GM23248 (cell line): ENCODE measurements at places on chromosomes 1 and 21.

DNA sequence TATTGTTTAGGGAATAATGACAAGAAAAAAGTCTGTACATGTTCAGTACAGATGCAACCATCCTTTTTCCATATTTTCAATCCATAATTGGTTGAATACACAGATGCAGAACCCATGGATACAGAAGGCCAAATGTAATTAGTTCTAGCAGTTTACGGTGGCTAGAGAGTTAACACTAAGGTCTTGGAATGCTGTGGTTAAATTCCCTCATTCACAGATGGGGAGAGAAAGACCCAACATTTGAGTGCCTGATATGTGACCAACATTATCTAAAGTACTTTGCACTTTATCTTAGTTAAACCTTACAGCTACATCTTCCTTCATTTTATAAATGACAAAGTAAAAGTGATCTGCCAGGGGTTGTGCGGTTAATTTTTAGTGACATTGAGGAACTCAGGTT is 5.3 kb downstream of the SCMH1 start:
- no peak for DNase-seq

- no peak for DNase-seq
These were observed 507.6 kb downstream of the NEGR1 start for GRCh38 chr1:71774705-71775104.

GRCh38 chr1:50447961-50448360 is 24.7 kb upstream of the DMRTA2 start:
- peak; percentile 38 for DNase-seq

DNA sequence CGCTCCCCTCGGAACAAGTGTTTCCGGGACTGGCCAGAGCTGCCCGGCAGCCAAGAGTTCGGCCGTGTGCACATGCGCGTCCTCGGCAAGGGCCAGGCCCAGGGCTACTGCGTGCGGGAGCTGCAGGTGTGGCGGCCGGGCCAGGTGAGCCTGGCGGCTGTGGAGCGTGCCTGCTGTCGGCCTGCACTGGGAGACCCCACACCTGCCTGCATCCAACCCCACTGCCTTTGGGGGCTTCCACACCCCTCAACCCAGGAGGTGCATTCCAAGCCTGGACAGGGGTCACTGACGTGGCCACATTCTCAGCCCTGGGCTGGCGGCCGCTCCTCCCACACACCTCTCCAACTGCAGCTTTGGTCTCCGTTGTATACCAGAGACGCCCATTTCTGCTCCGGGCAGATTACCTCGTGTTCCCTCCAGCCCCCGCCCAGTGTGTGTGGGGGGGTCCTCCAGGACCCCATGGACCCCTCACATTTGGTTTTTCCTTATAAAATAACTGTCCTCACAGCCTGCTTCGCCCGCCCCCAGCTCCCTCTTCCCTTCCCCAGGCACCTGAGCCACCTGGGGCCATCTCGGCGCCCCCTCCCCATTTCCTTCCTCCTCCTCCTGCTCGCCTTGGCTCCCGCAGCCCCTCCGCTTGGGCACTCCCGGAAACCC is 6.1 kb downstream of the RNF223 start:
- DNase-seq: no peak

- no peak for DNase-seq
These were observed 113.5 kb downstream of the PROX1 start for GRCh38 chr1:214101246-214101645.

DNA sequence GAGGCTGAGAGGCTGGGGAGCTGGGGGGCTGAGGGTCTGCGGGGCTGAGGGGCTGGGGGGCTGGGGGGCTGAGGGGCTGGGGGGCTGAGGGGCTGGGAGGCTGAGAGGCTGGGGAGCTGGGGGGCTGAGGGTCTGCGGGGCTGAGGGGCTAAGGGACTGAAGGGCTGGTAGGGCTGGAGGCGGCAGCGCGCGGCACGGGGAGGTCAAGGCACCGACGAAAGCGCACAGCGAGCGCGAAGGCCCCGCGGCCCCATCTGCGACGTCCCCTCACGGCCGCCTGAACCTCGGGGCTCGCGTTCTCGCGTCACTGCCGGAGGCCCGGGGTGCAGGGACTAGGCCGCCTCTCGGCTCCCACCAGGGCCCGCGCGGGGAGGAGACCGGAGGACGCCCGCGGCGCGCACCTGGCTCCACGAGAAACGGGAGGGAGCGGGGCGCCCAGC is 356 bp downstream of the INTS11 start:
- DNase-seq: no peak

DNA sequence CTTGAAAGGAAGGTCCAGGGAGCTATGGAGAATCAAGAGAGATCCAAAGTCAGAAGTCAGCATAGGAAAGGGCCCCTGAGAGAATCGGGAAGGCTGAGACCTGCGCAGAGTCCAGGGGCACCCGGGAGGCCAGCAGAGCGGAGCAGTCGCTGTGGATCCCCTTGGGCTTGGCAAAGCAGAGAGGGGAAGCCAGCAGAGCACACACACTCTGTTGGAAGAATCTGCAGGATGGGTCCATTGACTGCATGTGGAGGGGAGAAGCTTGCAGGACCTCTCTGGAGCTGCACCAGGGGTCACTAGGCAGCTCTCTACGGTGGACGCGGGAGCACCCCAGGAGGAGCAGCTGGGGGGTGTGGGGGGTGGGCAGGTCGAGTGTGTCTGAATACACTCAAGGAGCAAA is 6.4 kb downstream of the RIPK4 start:
- DNase-seq: no peak

GRCh38 chr1:65281846-65282245 is 27.5 kb upstream of the DNAJC6 start:
- no peak for DNase-seq

DNA sequence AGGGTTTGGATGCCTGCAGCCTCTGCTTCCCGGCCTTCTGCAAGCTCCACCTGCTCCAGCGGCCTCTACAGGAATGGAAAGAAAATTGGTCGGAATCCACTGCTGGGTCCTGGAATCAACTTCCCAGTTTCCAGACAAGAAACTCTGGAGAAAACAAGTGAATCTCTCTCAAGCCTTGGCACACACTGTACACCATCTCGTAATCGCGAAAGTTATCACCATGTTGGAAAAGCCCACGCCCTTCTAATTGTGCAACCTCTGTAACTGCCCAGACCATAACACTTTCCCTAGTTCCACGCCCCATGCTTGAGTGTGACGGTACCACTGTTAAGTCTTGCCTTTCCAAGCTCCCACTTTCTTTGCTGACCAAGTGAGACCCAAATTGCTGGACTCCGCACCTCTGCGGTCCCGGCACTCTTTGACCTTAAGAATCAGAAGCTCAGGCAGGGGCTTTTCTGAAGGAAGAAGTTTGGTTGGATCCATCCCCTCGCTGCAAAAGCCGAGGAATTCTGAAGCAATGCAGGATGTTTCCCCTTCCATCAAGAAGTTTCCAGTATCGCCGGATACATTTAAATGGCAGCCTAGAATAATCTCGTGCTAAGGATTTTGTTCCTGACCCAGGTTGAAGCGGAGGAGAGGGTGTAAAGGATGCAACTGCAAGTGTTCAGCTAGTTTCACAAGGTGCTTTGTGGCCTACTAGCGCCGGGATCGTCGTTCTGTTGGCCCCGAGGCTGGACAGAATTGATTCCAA is 6.2 kb downstream of the NR5A2 start:
- no peak for DNase-seq

GRCh38 chr1:165856606-165857005 is 29.2 kb downstream of the UCK2 start:
- no peak for DNase-seq

GRCh38 chr1:230308039-230308438 is 118.1 kb downstream of the PGBD5 start:
- peak; percentile 81 for DNase-seq

DNA sequence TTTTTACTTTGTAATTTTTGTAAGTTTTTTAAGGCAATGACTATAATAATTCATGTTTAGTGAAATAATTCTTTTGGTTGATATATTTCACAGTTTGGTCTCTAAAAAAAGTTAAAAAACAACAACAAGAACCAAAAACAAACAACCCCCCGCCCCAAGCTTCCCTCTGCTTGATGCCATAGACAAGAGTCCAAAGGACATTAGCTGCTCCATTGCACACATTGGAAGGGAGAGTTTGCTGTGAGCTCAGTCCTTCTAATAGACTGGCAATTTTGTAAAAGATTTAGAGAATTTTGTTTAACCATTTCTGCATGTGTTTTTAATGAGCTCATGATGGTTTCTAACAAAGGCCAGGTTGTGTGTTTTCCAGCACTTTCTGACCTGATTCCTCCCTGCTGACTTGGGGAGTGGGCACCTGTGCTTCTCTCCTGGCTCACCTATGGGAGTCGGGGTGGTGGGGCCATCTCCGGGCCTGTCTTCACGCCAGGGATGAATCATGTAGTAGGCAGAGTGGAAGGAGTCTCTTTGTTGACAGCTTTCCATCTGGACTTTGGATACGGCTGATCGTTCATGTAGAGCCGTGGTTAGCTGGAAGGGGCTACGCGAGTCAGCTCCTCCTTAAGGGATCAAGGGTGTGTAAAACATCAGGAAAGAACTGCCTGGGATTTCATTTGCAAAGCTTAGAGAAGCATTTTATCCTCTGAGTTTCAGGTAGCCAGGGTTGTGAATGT is 14.1 kb downstream of the ZBTB18 start:
- DNase-seq: peak; percentile 2

GRCh38 chr1:39047374-39048229 is 21.5 kb downstream of the NDUFS5 start:
- DNase-seq: peak; percentile 96

GRCh38 chr1:212012034-212012740 is 23.2 kb downstream of the INTS7 start:
- DNase-seq: peak; percentile 80

GRCh38 chr1:39656391-39656790 is 15.5 kb downstream of the NT5C1A start:
- DNase-seq: no peak

DNA sequence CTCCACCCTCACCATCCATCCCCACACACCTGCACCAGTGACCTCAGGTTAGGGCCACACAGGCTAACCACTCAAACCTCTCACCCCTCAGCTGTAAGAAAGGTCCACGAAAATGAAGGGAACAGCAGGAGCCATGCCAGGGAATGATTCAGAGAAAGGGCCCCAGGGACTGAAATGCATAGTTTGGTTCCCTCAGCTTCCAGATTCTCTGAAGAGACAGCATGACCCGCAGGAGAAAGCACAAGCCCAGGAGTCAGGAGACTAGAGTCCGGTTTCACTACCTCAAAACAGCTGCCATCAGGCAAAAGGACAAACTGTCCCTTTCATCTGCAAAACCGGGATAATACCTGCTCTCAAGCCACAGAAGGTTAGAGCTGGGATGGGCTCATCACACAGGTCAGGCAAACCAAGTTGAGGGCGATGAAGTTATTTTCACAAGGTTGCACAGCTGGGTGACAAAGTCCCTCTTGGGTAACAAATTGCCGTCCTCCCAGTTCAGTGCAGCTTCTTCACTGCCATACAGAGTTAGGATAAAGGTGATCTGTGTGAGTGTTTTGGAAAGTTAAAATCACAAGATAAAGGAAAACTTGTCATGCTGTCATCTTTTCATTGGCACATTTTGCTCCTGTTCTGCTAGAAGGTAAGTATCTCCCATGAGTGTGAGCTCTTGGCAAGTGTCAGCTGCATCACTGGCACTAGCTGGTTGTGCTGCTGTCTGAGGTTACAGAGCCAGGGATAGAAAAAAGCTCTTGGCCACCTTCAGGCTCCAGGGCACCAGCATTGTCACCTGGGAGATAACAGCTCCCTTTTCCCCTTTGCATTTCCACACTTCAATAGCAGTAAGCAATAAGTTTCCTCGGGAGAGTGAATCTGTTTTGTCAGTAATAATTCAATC is 120.4 kb downstream of the KCNH1 start:
- DNase-seq: peak; percentile 26

GRCh38 chr1:203797948-203798655 is 2.7 kb downstream of the ZBED6 start:
- DNase-seq: peak; percentile 40

DNA sequence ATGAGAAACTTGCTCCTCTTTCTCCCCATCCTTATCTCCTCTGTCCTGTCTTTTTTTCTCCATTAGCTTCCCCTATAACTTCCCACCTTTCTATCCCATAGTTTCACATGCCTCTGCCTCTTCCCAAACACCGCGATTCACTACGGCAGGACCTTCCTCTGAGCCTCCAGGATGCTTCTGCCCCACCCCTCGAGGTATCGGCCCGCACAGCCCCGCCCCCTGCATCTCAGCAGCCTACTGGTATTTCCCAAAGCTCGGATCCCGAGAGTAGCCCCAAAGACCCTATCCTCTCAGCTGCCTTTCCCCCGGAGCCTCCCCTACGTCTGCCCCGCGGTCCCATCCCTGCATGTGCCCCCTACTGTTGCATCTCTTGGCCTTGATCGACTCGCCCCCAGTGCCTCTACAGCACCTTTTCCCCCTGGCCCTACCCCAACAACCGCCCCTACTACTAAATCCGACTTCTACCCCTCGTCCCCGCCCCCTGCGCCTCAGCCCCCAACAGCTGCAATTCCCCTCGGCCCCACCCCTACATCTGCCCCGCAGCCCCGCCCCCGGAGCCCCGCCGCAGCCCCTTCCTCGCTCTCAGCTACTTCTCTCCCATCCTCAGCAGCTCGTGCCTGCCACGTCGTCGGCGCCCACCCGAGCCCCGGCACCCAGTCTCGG is 512 bp downstream of the PIAS3 start:
- DNase-seq: peak; percentile 81

DNA sequence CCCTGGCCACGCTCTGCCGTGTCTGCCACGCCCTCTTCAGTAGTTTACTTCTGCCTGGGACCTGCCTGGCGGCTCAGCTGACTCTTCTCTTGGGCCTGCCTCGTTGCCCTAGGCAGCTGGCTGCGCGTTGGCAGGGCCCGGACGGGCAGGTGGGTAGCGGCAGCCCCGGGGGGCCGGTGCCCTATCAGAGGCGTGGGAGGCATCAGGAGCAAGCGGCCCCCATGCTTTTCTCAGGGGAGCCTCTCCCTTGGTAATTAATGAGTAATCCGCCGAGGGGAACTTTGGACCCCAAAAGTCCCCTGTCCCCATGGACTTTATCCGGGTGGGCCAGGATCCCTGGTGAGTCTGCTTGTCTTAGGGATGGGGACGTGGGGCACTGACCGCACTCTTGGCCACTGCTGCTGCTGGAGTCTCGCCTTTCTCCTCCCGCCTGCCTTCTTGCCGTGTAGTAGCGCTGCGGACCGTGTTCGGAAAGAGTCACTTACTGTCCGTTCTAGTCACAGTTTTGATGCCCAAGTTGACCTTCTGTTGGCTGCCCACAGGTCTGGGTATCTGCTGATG is 22.7 kb downstream of the SKI start:
- DNase-seq: no peak

DNA sequence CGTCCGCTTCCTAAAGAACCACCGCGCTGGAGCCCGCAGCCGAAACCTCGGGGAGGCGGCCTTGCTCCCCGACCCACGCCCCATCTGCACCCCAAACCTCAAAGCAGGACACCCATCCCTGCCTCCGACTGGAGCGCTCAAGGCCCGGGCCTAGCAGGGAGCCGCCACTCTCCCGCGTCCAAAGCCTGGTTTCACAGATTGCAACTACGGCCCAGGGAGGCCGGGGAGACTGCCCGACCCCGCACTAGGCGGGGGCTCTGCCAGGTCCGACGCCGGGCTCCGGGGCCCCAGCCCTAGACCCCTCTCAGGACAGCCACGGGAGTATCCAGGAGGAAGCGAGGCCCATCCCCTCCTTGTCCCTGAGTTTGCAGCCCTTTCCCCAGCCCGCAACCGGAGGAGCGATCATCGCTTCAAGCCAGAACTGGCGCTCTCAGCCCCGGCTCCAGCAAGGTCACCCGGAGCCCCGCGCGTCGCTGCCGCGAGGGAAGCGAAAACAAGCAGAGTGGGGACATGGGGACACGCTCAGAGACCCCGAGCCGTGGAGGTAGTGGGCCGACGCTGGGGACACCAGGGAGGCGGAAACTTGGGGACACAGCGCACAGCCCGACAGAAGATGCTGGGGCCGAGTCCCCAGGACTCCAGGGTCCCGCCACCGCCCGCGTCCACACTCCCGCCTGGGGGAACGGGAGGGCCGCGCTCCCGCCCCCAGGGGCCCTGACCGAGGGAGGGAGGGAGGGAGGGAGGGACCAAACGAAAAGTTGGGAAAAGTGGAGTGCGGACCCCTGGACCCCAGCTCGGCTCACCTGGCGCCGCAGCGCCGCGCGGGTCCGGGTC is 433 bp downstream of the TMEM200B start:
- DNase-seq: peak; percentile 69
